ENCODE measurements at places on chromosomes 5 and 9.

GRCh38 chr5:134798468-134798867 is 39.9 kb downstream of the DDX46 start:
- DNase-seq = no peak

DNA sequence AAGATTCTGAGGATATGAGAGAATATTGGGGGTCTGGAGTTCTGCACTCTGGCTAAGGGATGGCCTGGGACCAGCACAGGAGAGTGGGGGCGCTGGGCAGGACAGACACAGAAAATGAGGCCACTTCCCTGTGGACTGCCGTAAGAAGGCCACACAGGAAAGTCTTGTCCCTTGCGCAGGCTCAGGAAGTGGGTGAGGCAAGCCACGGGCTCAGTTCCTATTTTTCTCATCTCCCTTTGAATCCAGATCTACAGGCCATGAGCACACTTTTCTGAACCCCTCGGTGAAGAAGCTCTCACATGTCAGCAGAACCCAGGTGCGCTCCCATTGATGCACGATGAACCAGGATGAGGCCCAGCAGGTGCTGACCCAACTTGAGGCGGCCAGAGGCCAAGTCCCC is 207.4 kb downstream of the AGTPBP1 start:
- no peak for DNase-seq

- DNase-seq = no peak
Measured at GRCh38 chr5:107074996-107075395, 595.7 kb downstream of the EFNA5 start.

DNA sequence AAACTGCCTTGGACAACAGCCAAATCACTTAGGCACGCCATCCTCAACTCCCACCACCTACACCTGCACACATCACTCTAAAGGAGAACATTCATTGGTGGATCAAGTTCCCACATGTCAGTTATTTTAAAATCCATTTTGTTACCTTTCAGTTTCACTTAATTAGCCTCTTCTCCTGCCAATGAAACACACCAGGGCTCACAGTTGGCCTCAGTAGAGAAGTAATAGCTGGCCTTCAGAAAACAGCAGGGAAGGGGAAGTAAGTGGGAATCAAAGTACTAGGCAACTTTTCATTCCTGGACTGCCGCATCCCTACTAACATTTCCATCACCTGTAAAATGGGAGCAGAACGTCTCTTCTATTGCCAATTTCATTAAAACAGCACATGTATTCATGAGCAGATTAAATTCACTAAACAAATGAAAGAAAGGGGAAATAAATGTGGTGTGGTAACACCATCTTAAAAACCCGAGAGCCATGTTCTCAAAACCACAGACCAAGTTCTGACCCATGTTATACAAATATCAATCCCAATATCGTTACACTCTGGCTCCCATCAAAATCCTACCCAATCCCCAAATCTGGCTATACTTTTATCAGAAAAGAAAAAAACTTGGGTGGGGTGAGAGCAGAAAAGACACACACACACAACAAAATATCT is 1.7 kb downstream of the SIL1 start:
- DNase-seq = peak; percentile 46

DNA sequence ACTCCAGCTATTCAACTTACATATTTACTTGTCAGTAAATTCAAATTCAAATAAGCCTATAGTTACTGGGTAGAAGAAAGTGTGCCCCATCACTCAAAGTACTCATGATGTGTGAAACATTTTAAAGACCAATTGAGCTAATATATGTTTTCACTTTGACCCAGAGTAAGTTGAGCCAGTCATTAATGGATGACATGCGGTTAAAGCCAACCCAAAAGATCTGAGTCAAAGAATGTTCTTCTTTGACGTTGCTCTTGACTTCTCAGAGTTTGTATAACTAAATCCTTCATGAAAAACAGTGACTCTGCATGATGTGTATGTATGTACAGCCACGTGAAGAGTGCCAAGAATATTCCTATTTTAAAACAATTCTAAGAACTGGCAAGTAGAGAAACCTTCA is 237.4 kb downstream of the NR2F1-AS1 start:
- no peak for DNase-seq

- no peak for DNase-seq
Measured at GRCh38 chr5:153985498-153985897, 53.2 kb downstream of the FAM114A2 start.

Data from RPMI8226 (cell line).